ENCODE measurements at places on chromosomes 6 and 20.
A peak's percentile ranks its signal among the peaks of the same experiment; 100 is the strongest.

DNA sequence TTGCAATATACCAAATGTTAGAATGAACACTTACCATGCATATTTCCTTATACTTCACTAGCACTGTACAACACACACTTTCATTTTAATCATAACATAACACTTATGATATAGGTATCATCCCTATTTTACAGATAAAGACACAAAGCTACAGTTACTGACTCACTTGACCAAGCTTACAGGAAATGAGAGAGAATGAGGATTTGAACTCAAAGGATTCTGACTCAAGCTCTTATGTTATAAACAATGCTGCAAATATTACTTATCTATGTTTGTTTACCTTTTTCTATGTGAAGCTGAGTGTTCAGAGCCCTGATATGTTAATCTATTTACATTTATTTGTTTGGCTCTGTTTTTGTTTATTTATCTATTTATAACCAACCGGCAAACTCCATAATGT is 245.4 kb downstream of the PTPRK start:
- no peak for DNase-seq

DNA sequence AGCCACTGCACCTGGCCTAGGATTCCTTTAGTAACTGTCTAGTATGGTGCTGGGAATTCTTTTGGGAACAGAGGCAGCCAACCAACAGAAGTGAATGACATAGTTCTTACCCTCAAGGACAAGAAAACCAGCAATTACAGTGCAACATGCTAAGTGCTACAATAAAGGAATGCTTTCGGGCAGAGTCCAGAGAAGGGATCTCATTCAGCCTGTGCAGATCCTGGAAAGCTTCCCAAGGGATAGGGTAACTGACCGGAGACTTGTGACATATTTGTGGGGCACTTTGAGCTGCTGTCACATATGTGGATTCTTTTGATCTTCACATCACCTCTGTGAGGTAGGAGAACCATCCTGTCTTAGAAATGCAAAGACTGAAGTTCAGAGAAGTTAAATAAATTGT is 46.8 kb downstream of the C6orf15 start:
- DNase-seq = no peak

DNA sequence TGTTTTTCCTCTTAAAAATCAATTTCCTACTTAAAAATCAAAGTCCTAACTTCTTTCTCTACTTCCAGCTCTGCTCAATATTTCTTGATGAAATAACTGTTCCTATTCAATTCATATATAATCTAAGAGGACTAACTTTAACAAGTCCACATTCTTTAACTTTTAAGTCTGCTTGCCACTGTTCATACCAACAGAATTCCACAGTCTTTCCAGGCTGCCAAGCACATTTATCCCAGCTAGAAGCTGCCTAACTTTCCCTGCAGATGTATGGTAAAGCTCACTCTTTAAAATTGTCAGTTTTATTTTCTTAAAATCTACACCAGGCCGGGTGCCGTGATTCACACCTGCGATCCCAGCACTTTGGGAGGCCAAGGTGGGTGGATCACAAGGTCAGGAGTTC is 11.5 kb downstream of the CALHM6 start:
- no peak for DNase-seq

DNA sequence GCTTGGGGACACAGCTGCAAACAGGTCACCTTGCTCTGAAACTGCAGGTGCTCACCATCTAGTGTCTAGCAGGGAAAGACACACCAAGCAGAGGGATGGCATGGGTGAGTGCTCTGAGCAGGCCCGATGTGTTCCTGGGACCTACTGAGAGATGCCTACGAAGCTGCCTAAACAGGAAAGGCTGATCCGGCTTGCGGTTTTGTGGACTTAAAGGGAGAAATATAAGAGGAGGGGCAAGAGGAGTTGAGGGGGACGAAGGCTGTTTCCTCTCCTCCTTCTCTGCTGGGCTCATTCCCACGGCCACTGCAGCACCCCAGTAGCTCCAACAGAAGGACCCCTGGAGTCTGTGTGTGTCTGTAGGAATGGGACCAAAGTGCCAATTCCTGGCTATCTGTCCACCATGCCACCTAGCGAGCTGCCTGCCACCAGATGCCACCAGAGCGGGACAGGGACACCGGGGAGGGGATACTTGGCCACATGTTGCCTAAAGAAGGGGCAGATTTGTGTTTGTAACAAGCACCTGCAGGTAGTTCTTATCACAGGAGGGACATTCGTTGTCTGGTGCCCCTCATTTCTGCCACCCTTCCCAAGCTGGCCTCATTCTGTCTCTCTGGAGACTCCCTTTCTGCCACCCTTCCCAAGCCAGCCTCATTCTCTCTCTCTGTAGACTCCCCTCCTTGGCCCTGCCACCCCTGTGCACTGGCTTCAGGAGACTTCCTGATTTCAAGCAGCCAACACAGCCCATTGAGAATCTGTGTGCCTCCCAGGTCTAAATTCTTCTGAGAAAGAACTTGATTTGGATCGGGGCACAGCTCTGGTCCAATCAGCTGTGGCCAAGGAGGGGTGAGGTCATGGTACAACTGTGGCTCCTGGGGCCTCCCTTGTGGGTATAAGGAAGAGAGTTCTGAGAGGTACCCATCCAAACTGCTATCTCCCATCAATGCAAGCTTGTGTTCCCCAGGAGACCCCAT is 221.8 kb downstream of the ANKRD60 start:
- DNase-seq = peak; percentile 4

- DNase-seq = no peak
Observed at GRCh38 chr6:27562027-27562410, 89.1 kb upstream of the ZNF184 start.

GRCh38 chr20:51535075-51535386 is 7.5 kb downstream of the NFATC2 start:
- peak; percentile 66 for DNase-seq

DNA sequence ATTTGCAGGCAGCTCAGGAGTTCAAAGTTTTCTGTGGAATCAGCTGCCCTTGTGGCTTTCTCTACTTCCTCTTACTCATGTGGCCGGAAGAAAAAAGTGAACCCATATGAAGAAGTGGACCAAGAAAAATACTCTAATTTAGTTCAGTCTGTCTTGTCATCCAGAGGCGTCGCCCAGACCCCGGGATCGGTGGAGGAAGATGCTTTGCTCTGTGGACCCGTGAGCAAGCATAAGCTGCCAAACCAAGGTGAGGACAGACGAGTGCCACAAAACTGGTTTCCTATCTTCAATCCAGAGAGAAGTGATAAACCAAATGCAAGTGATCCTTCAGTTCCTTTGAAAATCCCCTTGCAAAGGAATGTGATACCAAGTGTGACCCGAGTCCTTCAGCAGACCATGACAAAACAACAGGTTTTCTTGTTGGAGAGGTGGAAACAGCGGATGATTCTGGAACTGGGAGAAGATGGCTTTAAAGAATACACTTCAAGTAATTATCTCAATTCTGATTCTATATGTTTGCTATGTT is 1.1 kb downstream of the MGME1 start:
- peak; percentile 76 for DNase-seq

DNA sequence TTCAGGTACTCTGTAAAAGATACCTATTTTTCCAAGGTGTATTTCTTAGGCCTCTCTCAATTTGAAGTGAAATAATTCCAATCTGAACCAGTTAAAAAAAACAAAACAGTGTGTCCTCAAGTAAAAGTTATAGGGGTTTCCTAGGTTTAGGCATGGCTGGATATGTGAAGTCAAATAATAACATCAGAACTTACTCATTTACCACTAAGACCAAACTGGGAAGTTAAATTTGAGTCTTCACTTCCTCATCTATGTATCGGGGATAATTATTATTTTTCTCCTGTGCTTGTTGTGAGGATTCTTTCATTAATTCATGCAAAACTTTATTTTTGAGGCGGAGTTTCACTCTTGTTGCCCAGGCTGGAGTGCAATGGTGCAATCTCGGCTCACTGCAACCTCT is 86.2 kb upstream of the PTPRK start:
- no peak for DNase-seq

DNA sequence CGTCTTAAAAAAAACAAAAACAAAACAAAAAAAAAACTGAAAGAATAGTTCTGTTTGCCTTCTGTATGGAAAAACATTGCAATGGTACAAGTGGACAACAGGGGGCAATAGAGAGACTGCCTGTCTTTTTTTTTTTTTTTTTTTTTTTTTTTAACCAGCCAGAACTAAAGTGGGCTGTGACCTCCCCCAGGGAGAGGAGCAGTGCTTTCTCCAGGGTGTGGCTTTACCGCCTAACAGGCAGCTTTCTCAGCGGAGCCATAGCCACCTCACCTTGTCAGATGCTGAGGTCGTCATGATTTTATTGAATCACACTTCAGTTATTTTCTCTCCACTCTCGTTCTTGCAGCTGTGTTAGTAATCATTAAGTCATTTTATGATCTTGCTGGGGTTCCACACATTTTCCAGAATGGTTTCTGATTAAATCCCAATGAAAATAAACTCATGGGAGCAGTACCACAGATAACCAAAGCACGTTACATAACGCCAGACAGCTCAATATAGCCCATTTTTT is 78.4 kb downstream of the GMPR start:
- peak; percentile 58 for DNase-seq

- no peak for DNase-seq
Observed at GRCh38 chr20:52447225-52447551, 255.6 kb upstream of the ZFP64 start.

Data from suppressor macrophage (primary cell).